Activated CD4-positive, CD25-positive, alpha-beta regulatory T cell (primary cell): ENCODE measurements at places on chromosomes 5 and 9.

DNA sequence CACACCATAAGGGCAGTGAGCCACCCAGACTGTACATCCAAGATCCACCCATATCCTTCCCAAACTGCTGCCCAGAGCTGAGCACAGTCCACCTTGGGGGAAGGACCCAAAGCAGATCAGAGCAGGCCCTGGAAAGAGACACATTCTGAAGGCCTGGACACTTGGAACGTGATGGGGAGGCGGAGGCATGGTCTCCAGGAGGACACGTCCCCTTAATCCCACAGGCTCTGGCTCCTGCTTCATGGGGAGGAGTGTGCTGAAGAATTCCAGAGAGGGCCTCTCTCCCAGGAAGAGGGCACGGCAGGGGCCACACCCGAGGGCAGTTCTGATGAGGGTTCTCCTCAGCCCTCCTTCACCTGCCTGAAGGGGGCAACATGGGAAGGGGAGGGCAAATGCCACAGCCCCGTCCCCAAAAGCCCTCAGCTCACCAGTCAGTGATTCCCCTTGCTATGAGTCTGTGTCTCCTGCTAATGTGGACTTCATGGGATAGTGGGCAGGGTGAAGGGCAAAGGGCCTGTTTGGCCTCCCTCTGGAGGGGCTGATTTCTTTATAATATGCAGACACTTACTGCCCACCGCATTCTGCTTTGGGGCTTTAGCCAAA is 276.8 kb downstream of the ENC1 start:
- DNase-seq, result no peak

- no peak for DNase-seq
These were observed 11.9 kb downstream of the TNFAIP8 start for GRCh38 chr5:119367502-119368237.

GRCh38 chr9:71769175-71770161 is 1.2 kb upstream of the CEMIP2 start:
- DNase-seq, result peak; percentile 26

DNA sequence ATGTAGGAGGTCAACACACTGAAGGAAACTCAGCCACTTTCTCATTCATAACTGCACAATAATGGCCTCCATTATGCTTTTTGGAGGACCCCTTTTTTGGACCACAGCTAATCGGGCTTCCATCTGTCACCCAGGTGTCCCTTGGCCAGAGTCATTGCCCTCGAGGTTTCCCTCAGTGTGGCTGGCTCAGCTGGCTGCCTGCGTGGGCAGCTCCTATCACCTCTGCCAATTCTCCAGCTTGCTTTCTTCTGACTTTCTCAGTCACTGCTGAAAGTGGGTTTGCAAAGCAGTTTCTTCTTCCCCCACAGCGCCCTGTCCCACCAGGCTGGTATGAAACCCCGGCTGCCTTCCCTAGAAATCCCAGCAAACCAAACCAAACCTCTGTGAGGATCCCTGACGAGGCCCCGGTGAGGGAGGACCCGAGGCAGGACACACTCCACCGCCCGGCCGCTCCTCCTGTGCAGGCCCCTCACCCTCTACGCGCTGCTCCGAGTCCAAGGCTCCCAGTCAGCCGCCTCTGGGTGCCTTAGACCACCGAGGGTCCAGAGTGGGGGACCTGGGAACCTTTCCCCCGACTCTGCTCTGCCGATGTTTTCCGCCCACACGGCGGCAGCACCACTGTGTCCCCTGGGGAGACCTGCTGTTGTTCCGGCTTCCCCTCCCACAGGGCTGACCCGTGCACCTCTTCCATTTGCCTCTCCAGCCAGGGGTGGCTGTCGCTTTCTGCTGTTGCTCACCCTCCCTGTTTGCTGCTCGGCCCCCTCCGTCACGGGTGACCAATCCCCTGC is 109.5 kb downstream of the TENT4A start:
- DNase-seq, result no peak

DNA sequence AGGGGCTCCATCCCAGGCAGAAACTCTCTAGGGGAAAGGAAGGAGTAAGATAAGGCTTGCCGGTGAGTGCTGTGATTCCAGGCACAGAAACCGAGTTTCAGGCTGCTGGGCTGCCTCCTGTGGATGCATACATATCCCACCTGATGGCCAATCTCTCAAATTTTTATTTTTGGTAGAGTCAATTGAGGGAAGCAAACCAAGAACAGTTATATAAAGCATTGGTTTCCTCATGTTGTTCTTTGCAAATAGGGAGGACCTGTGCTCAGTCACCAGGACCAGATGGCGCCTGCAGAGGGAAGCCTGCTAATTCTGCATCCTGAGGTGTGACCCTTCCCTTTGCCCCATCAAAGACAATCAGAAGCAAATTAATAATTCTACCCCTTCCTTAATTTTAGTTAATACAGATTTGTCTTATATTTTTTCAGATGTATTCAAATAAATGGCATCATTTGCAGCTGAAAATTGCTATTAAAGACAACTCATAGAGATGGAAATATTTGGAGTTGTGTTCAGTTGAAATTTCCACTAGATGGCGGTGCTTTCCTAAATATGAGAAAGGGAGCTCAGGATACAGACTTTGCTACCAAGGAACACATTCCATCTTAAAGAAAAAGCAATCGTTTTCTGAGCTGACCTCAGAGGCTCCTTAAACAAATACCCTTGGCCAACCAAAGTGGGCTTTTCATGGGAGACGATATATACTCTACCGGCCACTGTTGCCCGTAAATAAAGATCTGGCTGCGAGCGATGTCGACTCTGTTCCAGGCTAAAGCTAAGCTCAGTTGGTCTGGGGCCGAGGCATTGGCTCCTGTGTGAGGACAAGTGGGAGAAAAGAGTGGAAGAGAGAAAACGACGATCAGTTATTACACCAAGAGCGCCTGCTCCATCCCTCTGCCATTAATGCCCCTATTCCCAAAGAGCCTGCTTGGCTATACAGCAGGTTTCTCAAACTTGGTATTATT is 225.7 kb upstream of the KLF9 start:
- DNase-seq, result no peak
